A549 treated with DMSO at 1 μM for 4 hours (cell line): ENCODE measurements at places on chromosomes 11 and 22. TPM values are rescaled to one million over a fixed set of nuclear protein-coding genes. Genes with fewer than 3 reads are reported as not detected.

Gene SLC22A25
- not detected in 5 replicates for total RNA-seq

Gene DKK3
- total RNA-seq, result 10.7 to 15.7 TPM (median 13.4 TPM) in 5 replicates

Gene JHY
- 2.7 to 4.1 TPM (median 4.0 TPM) in 5 replicates for total RNA-seq

Gene MRGPRX4
- not detected in 5 replicates for total RNA-seq

Gene ZNF214
- total RNA-seq, result 0.53 to 1.9 TPM (median 0.95 TPM) in 5 replicates
